Ammon's horn (tissue), 1 donor: ENCODE measurements at places on chromosomes 5 and 9.

- DNase-seq: no peak
Measured at GRCh38 chr9:36140086-36141084, 3.9 kb downstream of the GLIPR2 start.

DNA sequence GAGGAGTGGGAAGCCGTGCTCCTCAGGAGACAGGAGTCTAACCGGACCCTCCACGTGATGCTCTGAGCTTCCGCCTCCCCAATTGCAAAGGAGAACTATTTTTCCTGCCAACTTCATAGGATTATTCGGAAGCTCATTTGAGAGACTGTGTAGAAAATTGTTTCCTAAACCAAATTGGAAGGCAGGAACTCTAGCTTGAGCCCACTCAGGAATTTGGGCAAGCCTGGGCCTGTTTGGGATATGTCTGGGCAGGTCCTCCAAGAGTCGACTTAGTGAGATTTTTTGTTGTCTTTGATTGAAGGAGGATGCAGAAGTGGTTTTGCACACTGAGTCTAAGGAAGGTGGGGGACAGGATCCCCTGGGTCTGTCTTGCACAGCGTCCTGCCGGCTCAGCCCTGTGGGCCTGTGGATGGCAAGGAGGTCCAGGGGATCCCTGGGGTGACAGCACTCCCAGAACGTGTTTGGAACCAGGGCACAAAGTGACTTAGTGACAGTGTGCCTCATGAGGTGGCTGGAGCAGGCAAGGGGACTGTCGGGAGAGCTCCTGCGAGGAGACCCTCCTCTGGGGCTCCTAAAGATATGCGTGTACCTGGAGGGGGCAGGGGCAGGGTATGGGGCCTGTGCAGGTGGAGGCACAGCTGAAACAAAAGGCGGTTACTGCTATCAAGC, 283.3 kb downstream of the NSG2 start:
- DNase-seq: no peak

GRCh38 chr9:122071715-122072114, 21.4 kb downstream of the TTLL11 start:
- DNase-seq: no peak

- no peak for DNase-seq
Measured at GRCh38 chr5:91955610-91956009, 572.5 kb upstream of the ARRDC3 start.

- peak; percentile 72 for DNase-seq
Measured at GRCh38 chr9:21317956-21318923, 13.1 kb upstream of the IFNA5 start.

GRCh38 chr9:14251154-14252071, 62.5 kb downstream of the NFIB start:
- peak; percentile 69 for DNase-seq
